ENCODE measurements at places on chromosomes 4 and X. TPM values are rescaled to one million over a fixed set of nuclear protein-coding genes. Genes with fewer than 3 reads are reported as not detected.

Gene TBX22
- 0.33 TPM for total RNA-seq

Gene CSN2
- total RNA-seq, result not detected

Gene STATH
- total RNA-seq, result not detected

Gene NCAPG
- 55.7 TPM for total RNA-seq

Gene SLC34A2
- not detected for total RNA-seq

Gene FAM90A26
- total RNA-seq, result not detected

Gene STEEP1
- 32.2 TPM for total RNA-seq

Gene STARD8
- 15.0 TPM for total RNA-seq

Gene GPRASP3
- total RNA-seq, result 3.4 TPM

Gene SHROOM3
- total RNA-seq, result under 0.01 TPM

Gene REELD1
- total RNA-seq, result not detected

Gene VCX
- total RNA-seq, result not detected

Gene RTL3
- total RNA-seq, result not detected

Gene CRLF2
- total RNA-seq, result not detected

Gene NDP
- not detected for total RNA-seq

Gene PDGFRA
- total RNA-seq, result 0.33 TPM

Gene RAB40AL
- total RNA-seq, result 0.33 TPM

Gene SERTM2
- total RNA-seq, result 0.36 TPM

Gene F8A3
- total RNA-seq, result 0.77 TPM

Gene CYLC1
- not detected for total RNA-seq

Gene RADX
- 7.0 TPM for total RNA-seq

Gene COL4A5
- total RNA-seq, result 4.7 TPM

Gene MAGEA6
- total RNA-seq, result not detected

Gene SRPK3
- total RNA-seq, result 0.31 TPM

Gene CTAG2
- not detected for total RNA-seq

Gene TSPAN7
- total RNA-seq, result 0.15 TPM

Gene MAGIX
- total RNA-seq, result 1.7 TPM
